ENCODE measurements at places on chromosomes 2 and 18. TPM values are rescaled to one million over a fixed set of nuclear protein-coding genes. Genes with fewer than 3 reads are reported as not detected.

GRCh38 chr2:54771166-54771885 lies 47.9 kb downstream of the EML6 start:
- no peak overlapping the region for H3K27ac ChIP-seq
- no peaks in the 10 kb centered on the region for H3K36me3 ChIP-seq
- no peak overlapping the region for H3K4me3 ChIP-seq
- H3K4me1 ChIP-seq: no peaks in the 10 kb centered on the region
- DNase-seq: no peak

GRCh38 chr18:74430806-74431571 lies 26.1 kb downstream of the DIPK1C start:
- no peak overlapping the region for H3K4me3 ChIP-seq
- H3K36me3 ChIP-seq: no peaks in the 10 kb centered on the region
- H3K27me3 ChIP-seq: no peaks in the 10 kb centered on the region
- no peaks in the 10 kb centered on the region for H3K4me1 ChIP-seq
- DNase-seq: no peak
- no peak overlapping the region for H3K27ac ChIP-seq

The TGFBRAP1 gene
- total RNA-seq: 30.8 TPM

DNA sequence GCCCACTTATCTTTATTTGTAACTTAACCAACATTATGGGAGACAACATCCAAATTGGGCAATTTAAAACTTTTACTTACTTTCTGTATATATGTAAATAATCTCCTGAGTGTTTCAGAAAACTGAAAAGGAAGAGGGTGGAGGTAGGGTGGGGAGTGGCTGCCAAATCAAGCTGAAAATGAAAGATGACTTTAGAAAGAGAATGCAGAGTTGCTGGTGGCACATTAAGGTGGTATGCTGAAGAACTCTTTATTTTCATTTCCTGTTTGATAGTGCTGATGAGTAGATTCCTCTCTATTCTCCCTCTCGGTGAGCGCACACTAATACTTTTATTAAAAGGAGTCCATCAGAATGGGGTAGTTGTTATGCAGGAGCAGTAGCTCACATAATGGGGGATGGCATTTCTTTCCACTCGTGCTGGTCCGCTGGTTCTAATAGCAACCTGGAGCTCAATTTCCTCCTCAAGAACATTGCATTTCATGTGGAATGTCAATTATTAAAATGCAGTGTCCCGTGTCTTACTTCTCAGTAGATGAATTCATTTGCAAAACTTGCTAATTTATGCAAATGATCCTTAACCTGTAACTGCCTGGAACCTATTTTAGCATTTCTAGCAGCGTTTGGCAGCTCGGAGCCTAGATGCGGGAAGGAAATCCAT lies 466.9 kb upstream of the HNRNPA3 start:
- no peak overlapping the region for H3K27ac ChIP-seq
- H3K36me3 ChIP-seq: no peaks in the 10 kb centered on the region
- H3K4me3 ChIP-seq: no peak overlapping the region
- no peak for DNase-seq

The ANKRD30BL gene
- not detected for total RNA-seq

DNA sequence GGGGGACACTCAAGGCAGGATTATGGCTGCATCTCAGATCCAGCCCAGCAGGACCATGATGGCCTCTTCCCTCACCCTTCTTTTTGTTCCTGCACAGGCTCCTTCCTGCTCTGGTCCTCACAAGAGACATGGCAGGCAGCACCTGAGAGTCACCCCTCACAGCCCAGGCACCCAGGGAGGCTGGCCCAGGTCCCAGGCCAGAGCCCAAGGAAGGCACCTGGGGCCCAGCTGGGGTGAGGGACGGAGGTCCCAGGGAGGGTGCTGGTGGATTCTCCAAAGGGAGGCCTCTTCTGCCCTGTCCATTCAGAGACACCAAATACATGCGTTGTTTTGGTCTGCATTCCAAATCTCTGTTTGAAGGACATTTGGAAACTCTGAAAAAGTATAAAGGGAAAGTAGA lies 285.4 kb upstream of the HS6ST1 start:
- no peak for DNase-seq
- H3K27ac ChIP-seq: no peak overlapping the region
- no peaks in the 10 kb centered on the region for H3K27me3 ChIP-seq
- no peak overlapping the region for H3K4me3 ChIP-seq
- H3K4me1 ChIP-seq: no peaks in the 10 kb centered on the region
- H3K36me3 ChIP-seq: no peaks in the 10 kb centered on the region

The PRKAG3 gene
- total RNA-seq: not detected

DNA sequence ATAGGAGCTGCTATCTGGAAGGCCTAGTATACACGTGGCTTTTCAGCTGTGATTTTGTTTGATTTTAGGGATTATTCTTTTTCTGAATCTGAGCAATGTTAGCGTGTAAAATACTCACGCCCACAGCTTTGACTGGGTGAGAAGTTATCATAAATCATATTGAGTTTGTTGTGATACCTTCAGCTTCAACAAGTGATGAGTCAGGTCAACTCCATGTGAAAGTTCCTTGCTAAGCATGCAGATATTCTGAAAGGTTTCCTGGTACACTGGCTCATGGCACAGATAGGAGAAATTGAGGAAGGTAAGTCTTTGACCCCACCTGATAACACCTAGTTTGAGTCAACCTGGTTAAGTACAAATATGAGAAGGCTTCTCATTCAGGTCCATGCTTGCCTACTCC lies at the start of gene GKN1:
TSS of gene GKN1 (plus strand) at position 386 of the 400 bp plus-strand sequence. CDS start 42 bp downstream, outside the sequence.
- H3K36me3 ChIP-seq: no peaks in the 10 kb centered on the region
- DNase-seq: no peak
- H3K4me1 ChIP-seq: no peaks in the 10 kb centered on the region
- H3K27me3 ChIP-seq: no peaks in the 10 kb centered on the region
- H3K27ac ChIP-seq: no peak within 1 kb of the TSS

DNA sequence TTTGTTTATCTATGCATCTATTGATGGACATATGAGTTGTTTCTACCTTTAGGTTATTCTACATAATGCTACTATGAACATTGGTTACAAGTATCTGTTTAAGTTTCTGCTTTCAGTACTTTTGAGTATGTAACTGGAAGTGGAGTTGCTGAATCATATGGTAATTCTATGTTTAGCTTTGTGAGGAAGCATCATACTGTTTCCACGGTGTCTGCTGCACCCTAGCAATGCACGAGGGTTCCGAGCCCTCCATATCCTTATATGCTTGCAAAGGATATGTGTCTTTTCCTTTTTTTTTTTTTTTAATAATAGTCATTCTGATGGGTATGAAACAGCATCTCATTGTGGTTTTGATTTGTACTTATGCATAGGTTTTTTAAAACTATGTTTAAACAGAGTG lies 83.7 kb downstream of the FMNL2 start:
- no peak overlapping the region for H3K4me3 ChIP-seq
- no peaks in the 10 kb centered on the region for H3K27me3 ChIP-seq
- H3K4me1 ChIP-seq: no peaks in the 10 kb centered on the region
- no peaks in the 10 kb centered on the region for H3K36me3 ChIP-seq
- DNase-seq: no peak
- H3K27ac ChIP-seq: peak overlapping the region; percentile 2

DNA sequence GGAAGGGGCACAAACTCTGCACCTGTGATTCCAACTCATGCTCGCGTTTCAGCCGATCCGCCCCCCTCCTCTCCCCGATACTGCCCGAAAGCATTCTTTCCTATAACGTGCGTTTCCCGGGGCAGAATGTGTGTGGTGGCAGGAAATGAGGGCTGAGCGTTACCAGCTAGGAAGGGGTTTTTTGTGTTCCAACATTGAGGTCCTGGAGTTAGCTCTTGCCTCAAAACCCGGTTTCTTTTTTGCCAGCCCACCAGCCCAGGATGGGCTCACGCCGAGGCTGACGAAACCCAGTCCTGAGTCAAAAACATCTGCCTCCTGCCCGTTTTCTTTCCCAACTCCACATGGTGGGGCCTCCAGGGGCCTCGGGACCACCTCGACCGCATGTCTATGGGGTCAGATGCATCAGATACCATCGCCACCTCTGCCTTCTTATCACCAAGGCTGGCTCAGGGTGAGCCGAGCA lies 113.7 kb upstream of the COPS8 start:
- no peak overlapping the region for H3K4me3 ChIP-seq
- no peaks in the 10 kb centered on the region for H3K36me3 ChIP-seq
- no peaks in the 10 kb centered on the region for H3K27me3 ChIP-seq
- no peaks in the 10 kb centered on the region for H3K4me1 ChIP-seq

DNA sequence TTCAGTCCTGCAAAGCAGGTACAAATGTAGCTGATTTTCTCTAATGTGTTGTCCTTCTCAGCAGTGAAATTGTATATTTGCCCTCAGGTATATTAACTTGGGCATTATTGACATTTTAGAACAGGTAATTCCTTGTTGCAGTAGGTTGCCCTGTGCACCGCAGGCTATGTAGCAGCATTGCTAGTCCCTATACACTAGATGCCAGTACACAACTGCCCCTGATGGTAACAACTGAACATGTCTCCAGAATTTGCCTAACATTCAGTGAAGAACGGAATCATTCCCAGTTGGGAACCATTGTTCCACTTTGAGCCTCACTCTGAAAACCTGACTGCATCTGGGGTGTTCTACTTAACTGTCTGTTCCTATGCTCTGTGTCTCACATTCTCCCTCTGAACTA lies 23.1 kb upstream of the TFPI start:
- no peak overlapping the region for H3K27ac ChIP-seq
- H3K27me3 ChIP-seq: no peaks in the 10 kb centered on the region
- H3K36me3 ChIP-seq: no peaks in the 10 kb centered on the region
- H3K4me1 ChIP-seq: no peaks in the 10 kb centered on the region
- no peak for DNase-seq

The TRAF3IP1 gene
- 14.9 TPM for total RNA-seq

DNA sequence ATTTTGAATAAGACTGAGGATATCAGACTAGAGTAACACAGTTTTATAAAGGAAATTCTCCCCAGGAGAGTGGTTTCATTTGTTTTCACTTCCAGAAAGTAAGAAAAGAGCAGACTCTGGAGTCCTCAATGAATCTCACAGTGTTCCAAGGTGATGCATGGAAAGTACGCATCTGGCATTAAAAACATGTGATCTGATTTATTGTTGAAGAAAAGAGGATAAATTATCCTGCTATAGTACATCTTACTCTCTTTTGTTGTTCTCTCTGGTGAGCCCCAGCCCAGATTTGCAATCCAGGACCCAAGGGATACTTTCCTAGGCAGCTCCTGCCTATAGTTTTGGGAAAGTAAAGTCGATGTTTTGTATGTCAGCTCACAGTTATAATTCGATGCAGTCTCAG lies 285.9 kb downstream of the CTNNA2 start:
- no peaks in the 10 kb centered on the region for H3K36me3 ChIP-seq
- H3K4me3 ChIP-seq: no peak overlapping the region

The LRP2 gene
- total RNA-seq: not detected

The KIAA2012 gene
- total RNA-seq: not detected

- H3K4me3 ChIP-seq: peak overlapping the region; percentile 97
- H3K4me1 ChIP-seq: no peaks in the 10 kb centered on the region
- no peaks in the 10 kb centered on the region for H3K36me3 ChIP-seq
- no peaks in the 10 kb centered on the region for H3K27me3 ChIP-seq
These were observed 622 bp upstream of the KCMF1 start for GRCh38 chr2:84970210-84970867.

The CPLX4 gene
- total RNA-seq: not detected

GRCh38 chr2:196534495-196534894 lies 105.0 kb upstream of the CCDC150 start:
- no peaks in the 10 kb centered on the region for H3K4me1 ChIP-seq
- no peaks in the 10 kb centered on the region for H3K27me3 ChIP-seq
- H3K27ac ChIP-seq: no peak overlapping the region

DNA sequence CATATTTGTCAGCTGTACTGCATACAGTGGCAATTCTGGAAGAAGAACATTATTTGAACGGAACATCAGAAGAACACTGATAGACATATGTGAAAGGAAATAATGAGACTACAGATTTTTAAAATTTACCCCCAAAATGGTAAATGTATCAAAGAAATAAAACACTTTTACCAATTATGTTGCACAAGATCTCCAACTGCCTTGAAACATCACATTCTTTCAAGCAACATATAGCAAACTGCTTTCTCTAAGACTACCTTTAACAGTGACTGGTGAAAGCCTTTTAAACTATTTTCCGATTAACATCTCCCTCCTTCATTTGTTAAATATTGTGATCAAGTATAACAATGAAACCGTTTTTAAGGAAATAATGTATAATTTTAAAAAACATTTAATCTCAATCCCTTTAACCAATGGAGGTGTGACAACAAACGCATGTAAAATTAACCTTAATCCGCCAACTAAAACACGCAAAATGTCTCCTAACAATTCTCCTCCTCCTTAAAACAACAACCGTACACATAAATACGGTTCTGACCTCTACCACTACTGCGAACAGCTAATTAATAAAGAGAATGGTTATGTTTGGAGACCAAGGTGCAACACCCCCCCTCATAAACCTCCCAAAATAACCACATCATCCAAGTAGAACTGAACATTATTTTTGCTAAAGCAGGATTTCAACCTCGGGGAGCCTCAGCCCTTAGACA lies 2.4 kb downstream of the FBXO11 start:
- H3K4me1 ChIP-seq: peaks cover 48% of the 10 kb centered on the region
- no peaks in the 10 kb centered on the region for H3K36me3 ChIP-seq
- peak overlapping the region; percentile 100 for H3K27ac ChIP-seq
- DNase-seq: no peak
- H3K4me3 ChIP-seq: peak overlapping the region; percentile 76

DNA sequence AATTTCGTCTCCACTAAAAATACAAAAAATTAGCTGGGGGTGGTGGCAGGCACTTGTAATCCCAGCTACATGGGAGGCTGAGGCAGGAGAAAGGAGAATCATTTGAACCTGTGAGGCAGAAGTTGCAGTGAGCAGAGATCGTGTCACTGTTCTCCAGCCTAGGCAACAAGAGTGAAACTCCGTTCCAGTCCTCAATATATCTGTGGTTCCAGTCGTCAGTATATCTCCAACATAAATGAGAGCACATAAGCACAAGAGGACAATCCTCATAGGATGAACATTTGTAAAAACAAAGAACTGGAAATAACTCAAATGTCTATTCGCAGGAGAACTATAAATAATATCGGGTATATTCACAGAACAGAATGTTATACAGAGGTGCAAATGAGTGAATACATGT lies 13.1 kb upstream of the PLEK start:
- no peak overlapping the region for H3K4me3 ChIP-seq
- DNase-seq: no peak
- H3K27me3 ChIP-seq: no peaks in the 10 kb centered on the region
- no peaks in the 10 kb centered on the region for H3K36me3 ChIP-seq
- H3K27ac ChIP-seq: no peak overlapping the region

DNA sequence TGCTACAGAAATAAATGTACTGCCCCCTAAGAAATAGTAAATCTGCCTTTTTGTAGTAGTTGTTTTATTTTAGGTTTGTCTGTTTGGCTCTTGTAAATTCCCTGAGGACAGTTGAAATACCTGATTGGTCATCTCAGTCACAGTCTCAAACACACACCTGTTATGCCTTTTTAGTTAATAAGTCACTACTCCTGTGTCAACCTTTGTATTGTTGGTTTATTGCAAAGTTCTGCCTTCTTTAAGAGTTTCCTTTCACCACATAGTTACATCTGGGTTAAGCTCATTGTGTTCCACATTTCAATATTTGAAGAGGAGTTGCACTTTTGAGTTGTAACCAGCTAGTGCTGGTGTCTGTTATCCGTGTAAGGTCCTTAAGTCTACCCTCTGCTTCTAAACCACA lies 198.7 kb downstream of the CCDC85A start:
- no peak overlapping the region for H3K27ac ChIP-seq
- H3K4me1 ChIP-seq: no peaks in the 10 kb centered on the region
- no peaks in the 10 kb centered on the region for H3K36me3 ChIP-seq
- H3K27me3 ChIP-seq: no peaks in the 10 kb centered on the region
- no peak for DNase-seq
- no peak overlapping the region for H3K4me3 ChIP-seq

The UNC80 gene
- 0.30 TPM for total RNA-seq

- H3K4me1 ChIP-seq: no peaks in the 10 kb centered on the region
- H3K27me3 ChIP-seq: no peaks in the 10 kb centered on the region
- no peak overlapping the region for H3K27ac ChIP-seq
- H3K4me3 ChIP-seq: no peak overlapping the region
These were observed 6.7 kb upstream of the SCN1A start for GRCh38 chr2:166134252-166135151.

The AQP12A gene
- not detected for total RNA-seq

Data from tibial nerve (tissue), 4 donors.